ENCODE measurements at places on chromosomes 12 and 14.

DNA sequence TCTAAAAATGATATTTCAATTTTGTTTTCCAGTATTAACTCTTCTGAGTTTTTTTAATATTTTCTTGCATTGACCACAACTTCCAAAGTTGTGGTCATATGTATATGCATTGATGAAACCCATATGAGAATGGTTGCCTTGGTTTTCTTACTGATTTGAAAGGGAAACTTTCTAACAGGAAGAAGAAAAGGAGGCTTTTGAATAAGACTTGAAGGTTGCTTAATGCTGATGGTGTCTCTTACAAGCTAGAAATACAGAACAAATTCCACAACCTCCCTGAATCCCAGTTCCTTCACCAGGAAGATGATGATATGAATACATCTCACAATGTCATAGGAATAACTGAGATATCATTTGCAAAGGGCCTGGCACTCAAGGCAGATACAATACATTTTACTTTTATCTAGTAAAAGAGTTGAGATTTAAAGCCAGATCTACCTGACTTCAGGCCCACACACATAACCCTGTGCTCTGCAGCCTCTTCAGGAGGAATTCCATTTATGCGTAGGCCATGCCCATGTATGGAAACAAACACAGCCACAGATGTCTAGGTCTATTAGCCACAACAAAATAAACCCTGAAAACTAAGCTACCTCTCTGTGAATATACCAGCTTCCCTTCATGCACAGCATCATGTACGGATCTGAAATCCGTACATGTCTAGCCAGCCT lies 165.4 kb upstream of the PLEKHG7 start:
- DNase-seq: no peak

- no peak for DNase-seq
Measured at GRCh38 chr14:100092832-100093231, 27.6 kb downstream of the EVL start.

DNA sequence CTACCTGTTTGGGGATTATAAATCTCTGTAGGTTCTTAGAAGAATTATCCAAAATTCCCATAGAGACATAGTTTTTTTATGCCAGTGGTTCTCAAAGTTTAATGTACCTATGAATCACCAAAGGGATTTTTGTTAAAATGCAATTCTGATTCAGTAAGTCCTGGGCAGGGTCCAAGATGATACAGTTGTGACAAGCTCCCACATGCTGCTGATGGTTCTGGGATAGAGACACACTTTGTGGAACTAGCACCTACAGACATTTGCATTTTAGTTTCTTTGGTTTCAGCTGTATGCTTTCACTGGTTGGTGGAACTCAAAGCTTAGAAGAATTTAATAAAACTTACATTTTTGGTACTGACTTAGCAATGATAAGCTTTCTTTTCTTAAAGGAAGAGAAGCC lies 80.4 kb downstream of the PTCSC3 start:
- no peak for DNase-seq

DNA sequence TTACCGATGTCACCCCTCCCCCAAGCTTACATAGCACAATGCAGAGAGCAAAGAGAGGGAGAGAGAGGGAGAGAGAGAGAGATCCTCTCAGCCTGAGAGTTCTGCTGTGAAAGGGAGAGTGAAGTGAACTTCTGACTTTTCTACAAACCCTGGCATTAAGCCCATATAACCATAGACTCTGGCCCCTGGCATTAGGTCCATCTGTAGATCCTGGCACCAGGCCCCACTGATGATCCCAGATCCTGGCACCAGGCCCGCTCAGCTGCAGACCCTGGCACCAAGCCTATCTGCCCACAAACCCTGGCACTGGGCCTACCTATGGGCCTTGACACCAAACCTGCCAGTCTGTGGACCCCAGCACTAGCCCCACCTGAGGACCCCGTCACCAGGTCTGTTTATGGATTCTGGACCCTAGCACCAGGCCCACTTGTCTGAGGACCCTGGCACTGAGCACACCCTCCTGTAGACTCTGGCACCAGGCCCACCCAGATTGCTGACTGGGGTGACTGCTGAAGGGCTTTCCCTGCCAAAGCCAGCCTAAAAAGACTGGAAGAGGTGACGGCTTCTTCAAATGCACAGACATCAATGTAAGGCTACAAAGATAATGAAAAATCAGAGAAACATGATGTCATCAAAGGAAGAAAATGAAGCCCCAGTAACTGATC lies 14.5 kb upstream of the KRT83 start:
- DNase-seq: no peak

GRCh38 chr12:123388177-123388950 lies 4.4 kb downstream of the KMT5A start:
- DNase-seq: peak; percentile 87

GRCh38 chr12:68621472-68622081 lies 10.9 kb downstream of the RAP1B start:
- DNase-seq: no peak

DNA sequence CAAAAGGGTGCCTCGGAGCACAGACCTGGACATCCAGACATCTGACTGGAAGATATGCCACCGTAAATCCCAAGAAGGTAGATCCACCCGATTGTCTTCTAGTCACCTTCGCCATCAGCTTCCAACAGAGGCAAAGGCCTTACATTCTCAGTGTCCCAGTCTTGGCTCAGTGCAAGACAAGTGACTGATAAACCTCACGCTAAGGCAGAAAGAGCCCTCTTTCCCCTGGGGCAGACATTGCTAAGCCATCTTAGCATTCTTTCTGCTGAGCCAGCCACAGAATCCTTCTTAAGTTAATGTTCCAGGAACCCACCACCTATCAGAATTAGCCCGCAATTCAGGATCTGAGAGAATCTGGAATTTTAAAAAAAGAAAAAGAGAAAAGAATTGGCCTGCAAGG lies 4.3 kb upstream of the PLEKHG6 start:
- DNase-seq: no peak

DNA sequence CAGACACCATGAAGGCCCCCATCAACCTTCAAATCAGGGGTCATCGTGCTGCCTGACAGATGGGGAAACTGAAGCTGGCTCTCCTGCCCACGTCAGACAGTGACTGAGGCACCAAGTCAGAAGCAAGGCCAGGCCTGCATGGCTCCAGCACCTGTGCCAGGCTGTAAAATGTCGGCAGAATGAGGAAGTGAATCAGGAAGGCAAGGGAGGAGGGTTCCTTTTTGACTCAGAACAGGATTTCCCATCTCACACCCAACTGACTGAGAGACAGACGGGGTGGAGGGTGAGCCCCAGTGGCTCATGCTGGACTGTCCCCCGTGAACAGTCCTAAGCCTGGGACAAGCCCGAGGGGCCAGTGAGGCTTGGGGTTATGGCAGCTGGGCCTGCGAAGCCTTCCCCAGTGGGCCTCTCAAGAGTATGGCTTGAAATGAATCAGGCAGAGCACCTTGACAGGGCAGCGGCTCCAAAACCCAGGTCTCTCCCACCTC lies 20.9 kb downstream of the SYNE3 start:
- DNase-seq: peak; percentile 38

- DNase-seq: no peak
Measured at GRCh38 chr14:83312511-83312910, 1778.9 kb upstream of the SEL1L start.

GRCh38 chr12:1662761-1663439 lies 28.0 kb upstream of the ADIPOR2 start:
- peak; percentile 40 for DNase-seq

- DNase-seq: no peak
Measured at GRCh38 chr12:89484470-89484869, 40.1 kb downstream of the GALNT4 start.

GRCh38 chr12:54197010-54197409 lies 8.2 kb upstream of the SMUG1 start:
- no peak for DNase-seq

DNA sequence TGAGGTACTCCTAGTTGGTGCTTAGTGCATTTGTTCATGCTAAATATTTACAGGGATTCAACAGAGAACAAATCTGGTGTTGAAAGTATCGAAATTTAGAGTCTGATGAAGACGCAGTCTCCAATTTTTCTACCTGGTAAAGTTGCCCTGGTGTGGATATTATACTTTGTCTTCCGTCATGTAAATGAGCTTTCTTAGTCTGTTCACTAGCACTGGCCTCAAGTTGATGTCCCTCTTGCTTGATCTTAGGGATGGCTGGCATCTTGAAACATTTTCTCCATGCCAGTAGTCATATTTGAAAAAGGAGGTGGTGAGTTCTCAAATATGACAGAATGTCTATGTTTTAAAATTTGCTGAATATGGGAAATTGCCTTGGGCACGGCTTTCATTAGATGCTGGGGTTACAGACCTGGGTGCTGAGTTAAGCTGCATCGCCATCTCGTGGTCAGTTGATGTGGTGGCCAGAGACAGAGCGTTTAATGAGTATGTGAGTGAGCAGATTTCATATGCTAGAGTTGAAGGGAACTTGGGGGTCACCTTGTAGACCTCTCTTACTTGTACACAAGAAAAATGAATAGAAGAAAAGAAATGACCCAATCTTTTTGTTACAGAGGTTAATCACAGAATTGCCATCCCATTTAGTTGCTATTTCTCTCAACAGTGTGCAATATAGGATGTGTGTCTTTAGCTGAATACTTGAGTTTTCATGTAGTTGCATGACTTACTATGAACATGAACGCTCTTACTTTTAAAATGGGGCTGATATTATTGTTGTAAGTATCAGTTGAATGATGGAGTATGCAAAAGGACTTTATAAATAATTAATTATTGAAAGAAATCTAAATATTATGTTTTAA lies 172.8 kb upstream of the DCN start:
- DNase-seq: peak; percentile 60

DNA sequence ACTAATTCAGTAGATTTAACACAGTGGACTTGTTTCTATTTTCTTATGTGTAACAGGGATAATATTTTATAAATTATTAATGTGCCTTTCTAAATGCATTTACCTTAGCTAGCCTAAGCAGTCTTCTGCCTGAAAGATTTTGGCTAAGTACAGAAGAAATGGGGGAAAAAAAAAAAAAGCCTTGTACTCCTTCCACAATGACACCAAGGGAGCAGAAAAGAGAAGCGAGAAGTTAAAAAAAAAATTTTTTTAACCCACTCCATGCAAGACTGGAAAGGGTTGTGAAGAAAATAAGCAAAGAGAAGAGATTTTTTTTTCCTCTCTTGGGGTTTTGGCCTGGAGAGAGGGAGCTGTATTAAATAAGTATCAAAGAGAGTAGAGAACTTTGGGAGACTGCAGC lies 28.7 kb downstream of the NELL2 start:
- DNase-seq: no peak

DNA sequence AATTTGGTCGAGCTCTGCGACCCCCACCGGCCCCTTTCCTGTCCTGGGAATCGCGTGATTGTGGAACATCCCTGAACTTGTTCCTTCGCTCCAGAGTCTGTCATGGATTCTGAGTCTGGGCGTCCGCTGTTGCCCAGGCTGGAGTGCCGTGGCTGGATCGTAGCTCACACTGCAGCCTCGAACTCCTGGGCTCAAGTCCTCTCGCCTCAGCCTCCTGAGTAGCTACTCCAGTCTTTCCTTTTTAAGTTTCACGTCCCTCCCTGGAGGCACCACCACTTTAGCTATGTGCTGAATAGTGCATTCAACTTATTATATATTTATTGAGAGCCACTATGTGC lies 698 bp downstream of the ACOT6 start:
- no peak for DNase-seq

GRCh38 chr14:67852926-67853604 lies 33.5 kb downstream of the RAD51B start:
- DNase-seq: no peak

DNA sequence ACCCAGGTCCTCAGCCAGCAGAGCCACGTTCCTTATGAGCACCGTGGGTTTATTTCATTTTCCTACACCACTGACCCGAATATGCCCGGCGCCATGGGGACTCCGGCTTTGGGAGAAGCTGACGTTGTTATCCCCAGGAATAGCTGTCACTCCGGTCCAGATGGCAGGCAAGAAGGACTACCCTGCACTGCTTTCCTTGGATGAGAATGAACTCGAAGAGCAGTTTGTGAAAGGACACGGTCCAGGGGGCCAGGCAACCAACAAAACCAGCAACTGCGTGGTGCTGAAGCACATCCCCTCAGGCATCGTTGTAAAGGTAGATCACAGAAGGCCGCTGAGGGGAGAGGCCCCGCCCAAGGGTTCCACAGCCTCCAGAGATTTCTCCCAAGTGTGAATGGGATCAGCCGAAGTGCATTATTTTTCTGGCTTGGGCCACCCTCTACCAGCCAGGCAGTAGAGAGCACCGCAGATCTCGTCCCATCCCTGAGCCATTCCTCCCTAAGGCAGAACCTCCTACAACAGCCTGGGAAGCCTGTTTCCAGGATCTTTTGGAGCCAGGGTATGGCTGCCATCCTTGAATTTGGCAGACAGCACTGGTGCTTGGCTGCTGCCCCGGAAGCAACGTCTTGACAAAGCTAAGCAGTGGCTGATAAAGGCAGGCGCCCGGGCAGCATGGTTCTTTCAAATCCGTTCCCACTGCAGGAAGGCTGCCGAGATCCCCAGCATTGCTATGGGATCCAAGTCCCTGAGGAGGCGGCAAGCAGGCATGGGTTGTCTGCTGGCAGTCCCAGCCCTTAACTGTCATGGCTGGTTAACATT lies 17.8 kb downstream of the CDK2AP1 start:
- DNase-seq: no peak

DNA sequence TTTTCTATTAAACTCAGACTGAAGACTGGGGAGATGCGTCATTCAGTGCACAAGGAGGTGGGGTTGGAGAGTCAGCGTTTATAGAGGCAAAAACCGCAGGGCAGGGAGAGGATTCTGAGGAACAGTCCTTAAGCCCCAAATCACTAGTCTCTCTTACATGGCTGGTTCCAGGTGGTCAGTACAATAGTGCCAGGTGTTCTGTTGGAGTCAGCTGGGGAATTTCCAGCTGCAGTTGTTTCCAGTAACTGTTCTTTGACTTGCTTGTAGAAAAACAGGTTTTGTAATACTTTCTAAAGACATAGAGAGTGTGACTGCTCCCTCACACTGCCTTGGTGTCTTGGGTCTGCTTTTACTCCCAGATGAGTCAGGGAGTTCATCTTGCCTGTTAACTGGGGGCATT lies 192.2 kb downstream of the TMTC3 start:
- no peak for DNase-seq

- DNase-seq: no peak
Measured at GRCh38 chr12:131430158-131430742, 280.6 kb upstream of the SFSWAP start.

DNA sequence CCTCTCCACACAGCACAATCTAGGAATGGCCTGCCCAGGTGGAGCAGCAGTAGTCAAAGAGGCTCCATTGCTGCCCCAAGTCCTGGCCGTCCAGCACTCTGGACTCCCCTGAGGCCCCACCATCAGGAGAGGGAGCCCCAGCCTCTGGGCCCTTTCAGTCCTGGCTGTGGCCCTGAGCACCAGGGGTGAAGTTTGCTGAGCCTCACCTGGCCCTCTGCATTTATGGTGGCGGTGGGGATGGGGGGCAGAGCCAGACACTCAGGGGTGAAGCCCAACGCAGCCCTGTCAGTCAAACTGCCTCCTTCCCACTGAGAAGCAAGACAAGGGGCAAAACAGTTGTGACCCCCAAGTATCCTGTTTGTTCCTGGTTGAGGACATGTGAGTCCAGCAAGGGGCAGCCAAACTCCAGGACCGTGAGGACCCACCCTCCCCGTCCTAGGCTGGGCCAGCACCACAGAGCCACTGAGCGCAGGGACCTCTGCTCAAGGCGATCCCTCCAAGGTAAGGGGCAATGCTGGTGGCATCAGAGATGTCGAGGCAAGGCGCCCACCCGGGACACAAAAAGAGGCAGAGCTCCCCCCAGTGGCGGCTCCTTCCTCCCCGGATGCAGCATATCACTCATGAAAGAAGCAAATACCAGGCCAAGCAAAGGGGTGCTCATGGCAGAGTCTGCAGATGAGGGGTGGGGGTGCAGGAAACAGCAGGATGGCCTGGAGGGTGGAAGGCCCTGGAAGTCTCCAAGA lies 4.8 kb upstream of the AMN start:
- peak; percentile 73 for DNase-seq

All from stimulated activated CD4-positive, alpha-beta T cell treated with anti-CD3 and anti-CD28 coated beads, Interleukin-15, amount 100 ng/mL, for 24 hours (primary cell).